ENCODE measurements at places on chromosomes 16 and 17. TPM values are rescaled to one million over a fixed set of nuclear protein-coding genes. Genes with fewer than 3 reads are reported as not detected.

Gene CHTF18
- total RNA-seq, result 5.3 TPM

Gene CD19
- total RNA-seq, result not detected

Gene PPM1E
- total RNA-seq, result 1.3 TPM

Gene IGFALS
- total RNA-seq, result 73.0 TPM

Gene ASIC2
- total RNA-seq, result 0.31 TPM

Gene TMED6
- 9.9 TPM for total RNA-seq

Gene CD300LF
- total RNA-seq, result 0.44 TPM
